ENCODE measurements at places on chromosomes 2 and 18.

DNA sequence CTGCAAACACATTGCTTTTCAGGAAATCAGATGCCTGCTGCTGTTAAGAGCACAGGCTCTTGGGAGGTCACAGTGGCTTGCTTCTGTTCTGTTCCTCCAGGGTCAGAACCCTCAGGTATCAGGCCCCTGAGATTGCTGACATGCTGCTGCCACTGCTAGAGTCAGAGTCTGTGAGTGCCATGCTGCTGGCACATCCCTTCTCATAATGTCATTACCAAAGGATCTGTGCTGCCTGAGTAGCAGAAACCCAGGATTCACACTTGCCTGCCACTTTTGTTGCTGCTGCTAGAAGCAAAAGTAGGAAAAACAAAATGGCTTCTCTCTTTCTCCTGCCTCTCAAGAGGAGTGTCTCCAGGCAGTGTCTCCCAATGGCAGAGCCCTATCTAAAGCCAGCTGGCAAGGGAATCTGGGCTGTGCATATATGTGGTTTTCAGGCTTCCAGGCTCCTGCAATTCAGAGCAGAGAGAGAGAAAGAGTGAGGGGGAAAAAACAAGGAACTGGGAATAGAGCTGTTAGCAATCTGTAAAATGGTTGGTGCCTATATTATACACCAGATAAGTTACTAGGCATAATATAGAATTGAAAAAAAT lies 180.3 kb downstream of the MYCN start:
- no peak for DNase-seq

DNA sequence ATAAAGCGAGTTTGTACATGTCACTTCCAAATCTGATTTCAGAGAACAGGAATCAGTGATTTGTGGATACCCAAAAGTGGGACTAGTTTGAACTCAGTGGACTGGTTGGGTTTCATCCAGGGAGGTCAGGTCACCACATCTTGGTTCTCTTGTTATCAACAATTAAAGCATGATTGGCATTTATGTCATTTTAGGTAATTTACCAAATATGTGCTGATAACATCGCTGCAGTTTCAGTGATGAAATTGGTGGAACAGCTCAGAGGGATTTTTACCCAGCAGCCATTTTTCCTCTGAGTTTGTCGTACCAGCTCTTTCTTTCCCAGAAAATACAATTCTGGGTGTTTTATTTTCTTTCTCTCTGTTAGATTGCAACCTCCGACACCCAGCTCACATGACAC lies 33.4 kb downstream of the TMEM18 start:
- no peak for DNase-seq

DNA sequence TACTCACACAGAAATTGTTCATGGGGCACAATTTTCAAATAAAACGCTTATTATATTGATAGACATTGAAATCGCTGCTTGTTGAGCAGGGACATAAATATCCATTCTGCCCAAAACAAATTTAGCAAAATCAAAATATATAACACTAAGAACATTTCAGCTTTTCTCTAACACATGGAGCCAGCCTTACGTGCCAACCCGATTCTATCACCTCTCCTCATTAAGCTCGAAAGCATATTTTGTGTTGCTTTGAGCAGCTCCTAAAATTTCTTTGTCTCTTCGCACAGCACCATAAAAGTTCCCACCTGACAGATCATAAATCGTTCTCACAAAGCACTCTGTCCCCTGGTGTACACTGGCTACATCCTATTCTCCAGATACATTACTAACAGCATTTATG lies 1034.4 kb upstream of the KLHL29 start:
- no peak for DNase-seq

DNA sequence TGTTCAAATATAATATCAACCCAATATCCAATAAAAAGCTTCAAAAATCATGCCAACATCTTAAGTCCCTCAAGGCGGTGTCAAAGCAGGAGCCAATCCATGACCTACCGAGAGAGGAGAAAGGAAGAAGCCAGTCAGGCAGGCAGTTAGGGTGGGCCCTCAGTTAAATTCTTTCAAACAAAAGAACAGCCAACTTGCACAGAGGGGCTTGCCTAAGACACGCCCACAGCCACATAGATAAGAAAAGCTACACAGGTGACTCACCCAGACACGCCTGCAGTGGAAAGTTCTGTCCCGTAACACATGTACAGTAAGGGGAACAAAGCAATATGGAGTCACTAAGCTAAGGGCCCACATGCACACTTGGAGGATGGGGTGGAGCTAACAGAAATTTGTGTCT lies 61.3 kb downstream of the SP110 start:
- DNase-seq: no peak

GRCh38 chr2:112056626-112056987 lies 1.5 kb downstream of the TMEM87B start:
- no peak for DNase-seq
